ENCODE measurements at places on chromosomes 16 and 17. TPM values are rescaled to one million over a fixed set of nuclear protein-coding genes. Genes with fewer than 3 reads are reported as not detected.

The TUBG1 gene
- 139 TPM for total RNA-seq

- DNase-seq: no peak
- no peaks in the 10 kb centered on the region for H3K4me1 ChIP-seq
- H3K27ac ChIP-seq: no peak overlapping the region
- no peaks in the 10 kb centered on the region for H3K27me3 ChIP-seq
- no peak overlapping the region for H3K4me3 ChIP-seq
These were observed 259.6 kb downstream of the ZFHX3 start for GRCh38 chr16:72788269-72788809.

- H3K36me3 ChIP-seq: peaks cover 64% of the 10 kb centered on the region
- peak; percentile 13 for DNase-seq
- H3K4me3 ChIP-seq: no peak overlapping the region
- no peaks in the 10 kb centered on the region for H3K27me3 ChIP-seq
These were observed 45.2 kb downstream of the XPO6 start for GRCh38 chr16:28166394-28167208.

DNA sequence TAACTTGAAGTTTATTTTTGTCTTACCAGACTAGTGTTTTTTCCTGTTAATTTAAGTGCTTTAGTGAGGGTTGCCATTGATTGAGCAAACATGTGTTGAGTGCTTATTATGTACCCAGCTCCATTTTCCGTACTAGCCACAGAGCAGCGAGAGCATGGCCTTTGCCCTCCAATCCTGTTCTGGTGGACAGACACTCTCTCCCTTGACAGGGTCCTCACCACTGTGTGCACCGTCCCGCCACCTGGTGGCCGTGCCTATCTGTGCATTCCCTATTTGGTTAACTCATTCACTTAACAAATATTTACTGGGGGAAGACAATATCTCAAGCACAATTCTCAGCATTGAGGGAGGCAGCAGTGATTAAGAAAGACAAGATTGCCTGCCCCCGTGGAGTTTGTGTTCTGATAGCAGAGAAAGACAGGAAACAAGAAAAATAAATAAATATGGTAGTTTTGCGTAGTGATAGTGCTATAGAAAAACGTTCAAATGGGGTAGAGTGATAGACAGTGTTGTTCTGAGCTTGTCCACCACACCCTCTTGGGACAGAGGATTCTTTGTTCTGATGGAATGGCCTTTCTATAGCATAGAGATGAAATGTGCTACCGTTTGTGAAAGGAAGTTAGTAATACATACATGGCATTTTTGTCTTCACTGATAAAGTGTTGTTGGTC is 13.0 kb downstream of the CDH13 start:
- DNase-seq: peak; percentile 42
- no peaks in the 10 kb centered on the region for H3K4me1 ChIP-seq
- H3K27ac ChIP-seq: no peak overlapping the region
- H3K4me3 ChIP-seq: no peak overlapping the region

DNA sequence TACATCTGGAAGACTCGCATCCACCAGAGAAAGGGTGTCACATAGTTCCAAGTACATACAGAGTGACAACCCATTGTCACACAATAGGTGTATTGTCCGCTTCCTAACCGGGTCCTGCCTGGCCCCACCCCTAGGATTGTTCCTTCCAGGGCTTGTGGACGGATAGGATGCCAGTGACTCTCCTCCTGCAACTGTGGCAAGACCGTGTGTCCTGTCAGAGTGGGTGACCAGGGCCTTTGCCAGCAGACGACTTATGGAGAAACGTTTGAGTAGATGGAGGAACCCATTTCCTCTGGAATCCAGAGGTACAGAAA is 258.4 kb downstream of the CPPED1 start:
- H3K27me3 ChIP-seq: 0 out of 2 replicates have a peak, but pooled peaks cover 4% of the 10 kb centered on the region
- no peak for DNase-seq
- H3K36me3 ChIP-seq: no peaks in the 10 kb centered on the region
- no peak overlapping the region for H3K27ac ChIP-seq
- no peak overlapping the region for H3K4me3 ChIP-seq

The MYH13 gene
- not detected for total RNA-seq

DNA sequence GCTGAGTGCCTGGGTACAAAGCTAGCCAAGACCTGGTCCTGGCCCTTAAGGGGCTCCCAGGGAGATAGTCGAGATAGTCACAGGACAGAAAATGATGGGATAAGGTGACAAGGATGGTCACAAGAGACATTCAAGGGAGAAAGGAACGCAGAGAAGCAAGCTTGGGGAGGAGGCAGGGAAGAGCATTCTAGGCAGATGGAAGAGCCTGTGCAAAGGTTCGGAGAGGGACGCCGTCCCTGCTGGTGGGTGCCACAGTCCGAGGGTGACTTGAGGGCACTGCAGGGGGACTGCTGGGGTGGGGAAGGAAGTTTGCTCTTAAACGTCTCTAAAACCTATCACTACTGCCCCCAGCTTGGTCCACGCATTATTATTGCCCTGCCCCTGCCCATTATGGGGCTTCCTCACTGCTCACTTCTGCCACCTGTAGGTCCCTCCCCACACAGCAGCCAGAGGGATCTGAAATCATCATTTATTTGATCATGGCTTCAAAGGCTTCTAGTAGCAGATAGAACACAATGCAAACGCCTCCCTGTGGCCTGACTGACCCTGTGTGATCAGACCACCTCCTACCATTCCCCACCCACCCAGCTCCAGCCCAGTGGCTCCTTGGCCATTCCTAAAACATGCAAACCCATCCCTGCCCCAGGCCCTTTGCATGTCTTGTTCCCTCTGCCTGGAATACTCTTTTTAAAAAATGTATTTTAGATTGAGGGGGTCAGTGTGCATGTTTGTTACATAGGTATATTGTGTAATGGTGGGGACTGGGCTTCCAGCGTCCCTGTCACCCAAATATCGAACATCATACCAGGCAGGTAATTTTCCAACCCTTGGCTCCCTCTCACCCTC is 60.3 kb downstream of the RMI2 start:
- H3K36me3 ChIP-seq: no peaks in the 10 kb centered on the region
- H3K4me1 ChIP-seq: peaks cover 10% of the 10 kb centered on the region

The RAB11FIP4 gene
- 15.1 TPM for total RNA-seq

GRCh38 chr16:79288066-79288465 is 312.5 kb downstream of the MAF start:
- no peak overlapping the region for H3K4me3 ChIP-seq
- no peaks in the 10 kb centered on the region for H3K27me3 ChIP-seq
- no peaks in the 10 kb centered on the region for H3K36me3 ChIP-seq
- no peaks in the 10 kb centered on the region for H3K4me1 ChIP-seq

DNA sequence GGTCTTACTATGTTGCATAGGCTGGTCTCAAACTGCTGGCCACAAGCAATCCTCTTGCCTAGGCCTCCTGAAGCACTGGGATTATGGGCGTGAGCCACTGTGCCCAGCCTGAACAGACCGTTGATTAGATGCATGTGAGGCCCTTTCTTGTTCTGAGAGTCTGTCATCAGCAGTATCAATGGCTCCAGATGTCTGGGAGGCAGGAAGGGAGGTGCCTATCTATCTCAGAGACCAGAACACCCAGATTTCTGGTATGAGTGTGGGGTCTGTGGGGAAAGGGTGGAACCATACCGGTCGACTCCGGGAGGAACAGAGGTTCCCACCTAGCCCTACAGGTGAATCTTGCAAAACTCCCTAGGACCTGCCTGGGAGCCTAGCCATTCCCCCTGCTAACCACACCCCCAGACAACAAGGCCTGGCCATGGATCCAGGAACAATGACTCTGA is 71.7 kb downstream of the PRKCB start:
- no peak overlapping the region for H3K27ac ChIP-seq
- H3K4me3 ChIP-seq: no peak overlapping the region
- DNase-seq: no peak
- H3K36me3 ChIP-seq: no peaks in the 10 kb centered on the region
- H3K27me3 ChIP-seq: peaks cover 39% of the 10 kb centered on the region

The GGT6 gene
- total RNA-seq: 0.10 TPM

DNA sequence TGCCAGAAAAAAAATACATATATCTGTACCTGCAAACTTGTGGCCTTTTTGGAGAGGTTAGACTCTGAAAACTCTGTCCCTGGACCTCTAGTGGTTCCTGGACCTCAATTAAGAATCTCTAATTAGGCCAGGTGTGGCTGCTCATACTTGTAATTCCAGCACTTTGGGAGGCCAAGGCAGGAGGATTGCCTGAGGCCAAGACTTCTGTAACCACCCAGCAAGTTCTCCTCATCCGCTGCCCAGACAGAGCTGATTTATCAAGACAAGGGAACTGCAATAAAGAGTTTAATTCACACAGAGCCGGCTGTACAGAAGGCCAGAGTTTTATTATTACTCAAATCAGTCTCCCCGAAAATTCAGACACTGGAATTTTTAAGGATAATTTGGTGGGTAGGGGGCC is 4.2 kb downstream of the ASPA start:
- no peak for DNase-seq
- no peaks in the 10 kb centered on the region for H3K4me1 ChIP-seq
- peaks cover 41% of the 10 kb centered on the region for H3K27me3 ChIP-seq
- H3K36me3 ChIP-seq: no peaks in the 10 kb centered on the region

The KATNB1 gene
- total RNA-seq: 32.2 TPM

The CCDC92B gene
- 0.17 TPM for total RNA-seq

- H3K4me1 ChIP-seq: no peaks in the 10 kb centered on the region
- no peak overlapping the region for H3K4me3 ChIP-seq
- no peak overlapping the region for H3K27ac ChIP-seq
- DNase-seq: no peak
- no peaks in the 10 kb centered on the region for H3K27me3 ChIP-seq
These were observed 42.2 kb downstream of the WWP2 start for GRCh38 chr16:69804297-69804696.

The TBC1D3D gene
- total RNA-seq: 4.4 TPM

DNA sequence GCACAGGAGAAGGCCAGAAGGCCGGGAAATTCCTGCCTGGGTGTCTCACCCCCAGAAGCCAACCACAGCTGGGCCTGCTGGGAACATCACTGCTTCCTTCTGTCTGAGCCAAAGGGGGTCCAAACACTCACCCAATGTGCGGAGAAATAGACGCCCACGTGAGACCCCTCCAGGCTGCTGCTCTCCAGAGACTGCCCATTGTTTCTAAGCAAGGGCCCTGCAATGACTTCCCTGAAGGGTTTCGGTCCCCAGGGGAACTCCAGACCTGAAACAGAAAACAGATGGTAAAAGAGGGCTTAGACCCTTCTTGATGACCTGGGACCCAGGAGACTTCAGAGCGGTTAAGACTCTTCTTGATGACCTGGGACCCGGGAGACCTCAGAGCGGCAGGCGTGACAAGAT is 41.3 kb downstream of the MRM3 start:
- H3K36me3 ChIP-seq: peaks cover 4% of the 10 kb centered on the region
- no peaks in the 10 kb centered on the region for H3K27me3 ChIP-seq
- no peak overlapping the region for H3K4me3 ChIP-seq
- no peaks in the 10 kb centered on the region for H3K4me1 ChIP-seq

The KCNJ18 gene
- not detected for total RNA-seq

- no peaks in the 10 kb centered on the region for H3K36me3 ChIP-seq
- H3K27me3 ChIP-seq: peaks cover 22% of the 10 kb centered on the region
- H3K4me1 ChIP-seq: no peaks in the 10 kb centered on the region
- no peak for DNase-seq
- H3K27ac ChIP-seq: no peak overlapping the region
These were observed 266.3 kb downstream of the FOXL1 start for GRCh38 chr16:86844695-86845094.

- no peak for DNase-seq
- no peaks in the 10 kb centered on the region for H3K27me3 ChIP-seq
- H3K27ac ChIP-seq: peak overlapping the region; percentile 71
- H3K4me1 ChIP-seq: peaks cover 14% of the 10 kb centered on the region
These were observed 1.1 kb upstream of the DNAJC7 start for GRCh38 chr17:42018339-42018738.

The OR4D1 gene
- not detected for total RNA-seq

DNA sequence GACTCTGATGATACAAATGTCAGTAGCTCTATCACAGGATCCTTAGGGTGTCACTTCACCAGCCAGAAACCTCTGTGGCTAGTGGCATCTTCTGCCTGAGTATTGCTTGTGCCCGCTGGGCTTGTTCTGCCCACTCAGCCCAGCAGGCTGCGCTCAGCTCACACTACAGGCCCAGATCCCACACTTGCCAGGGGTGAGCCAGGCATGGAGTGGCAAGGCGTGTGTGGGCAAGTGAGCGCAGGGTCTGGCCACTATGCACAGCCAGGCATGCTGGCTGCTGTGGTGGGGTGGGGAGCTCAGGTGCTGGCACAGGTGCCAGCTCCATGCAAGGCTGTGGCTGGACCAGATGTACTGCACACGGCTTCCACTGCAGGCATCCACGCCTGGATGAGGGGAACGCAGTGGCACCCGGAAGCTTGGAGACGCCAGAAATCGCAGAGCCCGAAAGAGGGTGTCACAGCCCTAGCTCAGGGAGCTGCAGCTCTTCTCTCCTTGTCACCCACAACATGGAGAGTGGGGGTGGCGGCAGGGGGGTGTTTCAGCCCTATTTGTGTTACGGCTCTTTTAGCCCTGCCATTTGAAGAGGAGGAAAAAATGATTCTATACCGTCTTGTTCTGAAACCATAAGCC is 10.2 kb downstream of the CFAP97D1 start:
- no peaks in the 10 kb centered on the region for H3K36me3 ChIP-seq

GRCh38 chr17:49315551-49316257 is 46.3 kb downstream of the ZNF652 start:
- H3K4me1 ChIP-seq: peaks cover 13% of the 10 kb centered on the region
- H3K27me3 ChIP-seq: no peaks in the 10 kb centered on the region
- peak; percentile 79 for DNase-seq
- H3K36me3 ChIP-seq: peaks cover 10% of the 10 kb centered on the region
- H3K27ac ChIP-seq: no peak overlapping the region
- no peak overlapping the region for H3K4me3 ChIP-seq

- peak overlapping the region; percentile 76 for H3K4me3 ChIP-seq
- DNase-seq: no peak
- H3K36me3 ChIP-seq: no peaks in the 10 kb centered on the region
- no peaks in the 10 kb centered on the region for H3K27me3 ChIP-seq
- H3K4me1 ChIP-seq: peaks cover 36% of the 10 kb centered on the region
- peak overlapping the region; percentile 95 for H3K27ac ChIP-seq
These were observed 589 bp downstream of the CLCN7 start for GRCh38 chr16:1474082-1474795.

The C1QTNF1 gene
- total RNA-seq: 4.0 TPM

DNA sequence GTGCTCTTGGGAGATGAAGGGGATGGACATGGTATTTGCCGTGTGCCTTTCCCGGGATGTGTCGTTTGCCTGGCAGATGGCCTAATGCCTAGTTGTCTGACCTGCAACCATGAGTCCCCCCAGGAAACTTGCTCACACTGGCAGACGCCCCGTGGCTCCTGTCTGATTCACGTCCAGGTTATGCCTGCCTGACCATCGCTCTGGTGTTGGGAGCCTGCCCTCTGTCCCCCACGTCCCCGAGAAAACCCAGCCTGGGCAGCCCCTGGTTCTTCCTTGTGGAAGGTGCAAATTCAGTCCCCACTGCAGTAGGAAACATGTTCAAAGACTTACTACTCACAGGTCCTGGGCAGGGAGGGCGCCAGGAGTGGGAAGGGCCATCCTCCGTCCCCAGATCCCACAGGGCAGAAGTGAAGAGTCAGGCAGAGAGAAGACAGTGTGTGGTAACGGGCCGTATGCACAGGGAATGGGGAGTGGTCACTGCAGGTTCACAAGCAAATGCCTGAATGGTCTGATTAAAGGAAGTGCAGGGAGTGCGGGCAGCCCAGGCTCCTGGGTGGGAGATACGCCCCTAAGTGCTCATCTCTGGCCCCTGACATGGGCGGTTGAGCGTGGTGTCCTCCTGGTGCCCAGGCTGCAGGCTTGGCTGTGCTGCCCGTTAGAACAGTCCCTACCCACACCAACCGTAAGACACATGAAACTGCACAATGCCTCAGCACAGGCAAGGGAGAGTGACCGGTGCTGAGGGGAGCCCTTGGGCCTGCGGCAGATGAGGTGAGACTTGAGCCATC is 4.2 kb upstream of the SNAI3 start:
- no peak overlapping the region for H3K27ac ChIP-seq
- peaks cover 30% of the 10 kb centered on the region for H3K4me1 ChIP-seq
- DNase-seq: no peak
- H3K27me3 ChIP-seq: no peaks in the 10 kb centered on the region
